Sigmoid colon (tissue), 7 donors: ENCODE measurements at places on chromosomes 1 and 21. TPM values are rescaled to one million over a fixed set of nuclear protein-coding genes. Genes with fewer than 3 reads are reported as not detected.

- DNase-seq, result no peak
- H3K27ac ChIP-seq, result no peak overlapping the region
- no peaks in the 10 kb centered on the region for H3K4me1 ChIP-seq
- no peaks in the 10 kb centered on the region for H3K27me3 ChIP-seq
Measured at GRCh38 chr1:87186346-87186745, 142.3 kb upstream of the LMO4 start.

Gene TMEM82
- 0.55 TPM for total RNA-seq

DNA sequence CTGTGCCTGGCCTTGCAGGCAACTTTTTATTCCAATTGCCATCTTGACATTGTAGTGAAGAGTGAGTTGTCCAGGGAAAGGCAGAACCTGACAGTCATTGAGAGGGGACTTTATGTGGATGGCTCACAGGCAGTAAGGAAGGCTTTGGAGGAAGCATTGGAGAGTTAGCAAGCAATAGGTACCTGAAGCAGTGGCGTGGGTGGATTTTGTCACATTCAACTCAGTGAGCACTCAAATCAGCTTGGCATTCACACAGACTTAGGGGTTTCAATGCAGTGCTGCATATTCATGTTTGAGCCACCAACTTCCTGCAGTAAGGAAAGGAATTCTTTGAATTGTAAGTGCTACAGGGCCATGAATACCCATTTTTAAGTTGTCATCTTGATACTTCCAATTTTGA, 69.0 kb downstream of the AK4 start:
- H3K36me3 ChIP-seq, result peaks cover 3% of the 10 kb centered on the region
- H3K27me3 ChIP-seq, result no peaks in the 10 kb centered on the region
- H3K4me3 ChIP-seq, result no peak overlapping the region
- H3K27ac ChIP-seq, result no peak overlapping the region

DNA sequence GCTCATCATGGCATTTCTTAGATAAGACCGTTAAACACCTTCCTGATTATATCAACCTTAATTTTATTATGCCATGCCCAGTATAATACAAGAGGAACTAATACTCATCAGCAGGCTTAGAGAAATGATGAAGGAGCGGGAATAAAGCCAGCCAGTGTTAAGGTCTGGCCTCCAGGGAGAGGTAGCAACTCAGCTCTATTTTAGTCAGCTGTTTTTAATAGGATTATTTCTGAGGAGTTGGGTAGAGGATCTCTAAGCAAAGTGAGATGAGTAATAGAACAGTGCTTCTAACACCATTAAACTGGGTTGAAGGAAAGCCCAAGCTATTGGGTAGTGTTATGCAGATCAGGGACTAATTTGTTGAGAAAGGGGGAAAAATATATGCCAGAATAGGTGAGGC, 921.5 kb downstream of the TTLL7 start:
- H3K27ac ChIP-seq, result no peak overlapping the region
- no peak for DNase-seq
- no peaks in the 10 kb centered on the region for H3K4me1 ChIP-seq
- H3K4me3 ChIP-seq, result no peak overlapping the region
- no peaks in the 10 kb centered on the region for H3K27me3 ChIP-seq

GRCh38 chr1:97759078-97759477, 161.8 kb downstream of the DPYD start:
- no peak overlapping the region for H3K4me3 ChIP-seq
- no peaks in the 10 kb centered on the region for H3K27me3 ChIP-seq
- H3K4me1 ChIP-seq, result no peaks in the 10 kb centered on the region
- no peak for DNase-seq
- no peak overlapping the region for H3K27ac ChIP-seq

Gene STUM
- 16.9 TPM for total RNA-seq

DNA sequence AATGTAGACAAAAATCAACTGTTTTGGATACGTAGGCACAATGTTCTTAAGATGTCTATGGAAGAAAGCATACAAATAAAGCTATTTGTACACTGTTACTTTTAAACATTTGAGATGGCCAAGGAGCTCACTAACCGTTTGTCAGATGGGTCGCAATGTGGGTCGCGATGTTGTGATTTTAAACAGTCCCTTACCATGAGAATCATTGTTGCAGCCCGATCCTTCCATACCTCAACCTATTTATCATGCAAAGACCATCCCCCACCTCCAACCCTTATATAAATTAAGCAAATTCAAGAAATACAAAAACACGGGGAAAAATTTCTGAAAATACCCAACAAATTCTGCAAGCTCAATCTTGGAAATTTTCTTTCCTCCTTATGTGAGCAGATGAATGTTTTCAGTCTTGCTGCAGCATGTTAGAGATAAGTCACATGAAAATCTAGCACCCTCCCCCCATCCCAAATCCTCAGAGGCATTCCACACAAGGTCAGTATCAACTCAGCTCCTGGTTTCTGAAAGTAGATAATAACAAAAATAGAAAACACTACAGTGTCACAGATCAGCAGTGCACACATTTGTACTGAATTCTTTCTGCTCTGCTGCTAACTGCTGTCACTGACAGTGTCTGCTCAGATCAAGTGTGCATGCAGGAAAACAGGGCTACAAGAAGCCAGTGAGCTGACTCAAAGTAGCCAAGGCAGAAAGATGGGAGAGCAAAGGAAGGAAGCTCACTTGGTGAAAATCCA, 92.9 kb upstream of the TTC39A start:
- peaks cover 6% of the 10 kb centered on the region for H3K4me1 ChIP-seq
- no peak overlapping the region for H3K4me3 ChIP-seq
- no peaks in the 10 kb centered on the region for H3K36me3 ChIP-seq
- DNase-seq, result no peak
- no peak overlapping the region for H3K27ac ChIP-seq

GRCh38 chr1:55610203-55610602, 395.0 kb upstream of the USP24 start:
- H3K4me3 ChIP-seq, result no peak overlapping the region
- H3K36me3 ChIP-seq, result no peaks in the 10 kb centered on the region
- H3K27ac ChIP-seq, result no peak overlapping the region
- no peak for DNase-seq
- no peaks in the 10 kb centered on the region for H3K4me1 ChIP-seq

DNA sequence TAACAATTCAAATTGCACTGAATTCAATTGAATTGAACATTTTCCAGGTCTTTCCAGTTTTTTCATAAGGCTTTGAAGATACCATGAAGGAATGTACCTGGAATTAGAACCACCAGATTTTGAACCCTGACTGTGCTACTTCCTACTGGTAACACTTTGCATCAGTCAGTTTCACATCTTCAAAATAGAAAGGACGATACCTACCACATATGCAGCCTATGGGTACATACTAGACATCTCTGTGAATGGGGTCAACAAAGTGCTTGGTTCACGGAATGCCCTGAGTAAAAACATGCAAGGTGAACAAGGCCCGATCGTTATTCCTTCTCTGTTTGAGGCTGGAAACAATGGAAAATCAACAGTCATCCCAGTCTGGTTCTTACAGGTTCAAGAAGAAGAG, 41.2 kb upstream of the WLS start:
- H3K4me1 ChIP-seq, result no peaks in the 10 kb centered on the region
- H3K36me3 ChIP-seq, result no peaks in the 10 kb centered on the region
- H3K27ac ChIP-seq, result no peak overlapping the region
- no peaks in the 10 kb centered on the region for H3K27me3 ChIP-seq
- DNase-seq, result no peak

DNA sequence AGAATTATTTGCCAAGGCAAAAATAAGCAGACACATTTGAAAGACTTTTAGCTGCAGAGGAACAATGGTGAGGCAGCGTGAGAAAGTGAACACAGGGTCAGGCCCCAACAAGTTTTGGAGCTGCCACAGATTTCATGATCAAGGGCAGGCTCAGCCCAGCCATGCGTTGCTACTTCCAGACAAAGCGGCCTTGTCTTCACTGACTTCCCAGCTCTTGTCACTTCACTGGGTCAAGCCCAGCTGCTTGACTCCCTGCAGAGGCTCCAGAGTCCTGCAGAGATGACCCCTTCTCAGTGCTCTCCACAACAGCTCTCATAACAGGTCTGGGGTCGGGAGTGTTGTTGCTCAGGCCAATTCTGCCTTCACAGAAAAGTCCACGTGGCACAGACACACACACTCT, 35.8 kb downstream of the HHAT start:
- no peak for DNase-seq
- H3K36me3 ChIP-seq, result no peaks in the 10 kb centered on the region
- H3K27me3 ChIP-seq, result no peaks in the 10 kb centered on the region
- H3K4me1 ChIP-seq, result peaks cover 23% of the 10 kb centered on the region
- no peak overlapping the region for H3K27ac ChIP-seq
- no peak overlapping the region for H3K4me3 ChIP-seq

Gene OR2G6
- not detected for total RNA-seq

Gene USH2A
- not detected for total RNA-seq

DNA sequence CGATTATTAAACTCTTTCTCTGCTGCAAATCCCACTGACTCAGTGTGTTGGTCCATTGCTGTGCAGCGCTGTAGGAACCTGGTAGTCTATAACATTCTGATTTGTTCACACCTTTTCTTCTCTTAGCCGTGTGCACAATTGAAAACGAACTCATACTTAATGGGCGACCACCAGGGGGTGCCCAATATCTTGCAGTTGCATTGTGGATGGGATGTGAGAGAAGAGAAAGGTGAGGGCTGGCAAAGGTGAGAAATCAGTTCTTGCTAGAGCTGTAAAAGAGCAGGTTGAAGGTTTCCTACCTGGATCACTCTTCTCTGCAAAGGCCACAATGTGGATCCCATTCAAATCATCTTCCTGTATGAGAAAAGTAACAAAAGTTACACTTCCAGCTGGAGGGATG, 51.0 kb downstream of the CASQ2 start:
- no peak overlapping the region for H3K27ac ChIP-seq
- H3K27me3 ChIP-seq, result no peaks in the 10 kb centered on the region
- no peaks in the 10 kb centered on the region for H3K4me1 ChIP-seq
- peak; percentile 71 for DNase-seq
- no peaks in the 10 kb centered on the region for H3K36me3 ChIP-seq

DNA sequence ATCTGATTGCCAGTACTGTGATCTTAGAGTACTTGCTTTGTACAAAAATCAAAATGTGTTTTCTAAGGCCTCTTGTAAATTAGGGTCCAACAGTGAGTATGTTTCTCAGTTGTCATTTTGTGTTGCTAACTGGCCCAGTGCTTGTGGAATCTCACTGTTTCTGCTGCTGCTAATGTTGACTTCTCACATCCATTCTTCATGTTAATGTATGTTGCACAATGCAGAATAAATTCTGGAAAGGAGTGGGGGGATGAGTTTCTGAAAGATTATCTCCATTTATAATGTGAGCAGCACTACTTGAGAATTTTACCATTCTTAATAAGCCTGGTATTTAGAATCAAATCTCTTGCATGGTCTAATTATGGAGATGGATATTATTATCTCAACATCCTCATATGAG, 57.9 kb downstream of the CACHD1 start:
- H3K27ac ChIP-seq, result no peak overlapping the region
- H3K4me3 ChIP-seq, result no peak overlapping the region
- H3K4me1 ChIP-seq, result peaks cover 3% of the 10 kb centered on the region
- H3K36me3 ChIP-seq, result no peaks in the 10 kb centered on the region
- DNase-seq, result no peak
- H3K27me3 ChIP-seq, result no peaks in the 10 kb centered on the region

Gene MPZ
- total RNA-seq, result 6.5 TPM
